ENCODE measurements at places on chromosomes 4 and X.

DNA sequence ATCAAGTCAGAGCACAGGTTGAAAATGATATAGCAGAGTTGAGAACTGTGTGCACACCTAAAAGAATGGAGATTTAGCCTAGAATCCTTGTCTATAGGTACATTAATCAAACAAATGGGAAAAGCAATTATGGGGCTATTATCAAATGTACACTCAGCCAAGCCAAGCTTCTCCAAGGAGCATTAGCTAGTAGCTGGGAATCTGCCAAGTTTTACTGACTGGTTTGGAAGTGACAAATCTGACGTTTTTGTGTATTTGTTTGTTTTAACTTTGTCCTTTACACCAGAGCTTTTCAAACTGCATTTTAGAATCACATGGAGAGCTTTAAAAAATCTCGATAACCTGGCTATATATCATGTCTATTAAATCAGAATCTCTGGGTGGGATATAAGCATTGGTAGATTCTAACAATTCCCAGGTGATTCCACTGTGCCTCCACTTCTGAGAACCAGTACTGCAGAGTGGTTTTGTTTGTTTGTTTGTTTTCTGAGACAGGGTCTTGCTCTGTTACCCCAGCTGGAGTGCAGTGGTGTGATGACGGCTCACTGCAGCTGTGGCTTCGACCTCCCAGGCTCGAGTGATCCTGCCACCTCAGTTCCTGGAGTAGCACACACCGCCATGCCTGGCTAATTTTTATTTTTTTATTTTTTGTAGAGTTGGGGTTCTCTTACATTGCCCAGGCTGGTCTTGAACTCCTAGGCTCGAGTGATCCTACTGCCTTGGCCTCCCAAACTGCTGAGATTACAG is 279.8 kb downstream of the UNC5C start:
- H3K27me3 ChIP-seq: no peaks in the 10 kb centered on the region
- no peak overlapping the region for H3K27ac ChIP-seq
- no peak for DNase-seq
- H3K36me3 ChIP-seq: no peaks in the 10 kb centered on the region
- H3K4me3 ChIP-seq: no peak overlapping the region
- no peaks in the 10 kb centered on the region for H3K4me1 ChIP-seq

DNA sequence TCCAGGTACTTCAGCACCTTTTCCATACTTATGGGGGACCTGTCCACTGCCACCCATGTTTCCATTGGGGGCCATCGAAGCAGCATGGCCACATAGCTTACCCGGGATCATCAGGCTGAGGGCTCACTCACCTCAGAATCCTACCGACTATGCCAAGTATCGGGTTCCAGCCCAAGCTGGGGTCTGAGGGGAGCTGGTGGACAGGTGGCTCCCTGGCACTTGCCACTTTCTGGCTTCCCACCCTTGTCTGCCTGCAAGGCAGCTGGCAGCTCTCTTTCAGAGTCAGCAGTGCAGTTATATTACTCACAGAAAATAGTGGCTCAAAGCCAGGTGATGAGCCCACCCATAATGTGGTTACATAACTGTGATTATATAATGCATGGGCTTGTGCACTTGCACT is 1153.8 kb downstream of the STIM2 start:
- H3K27ac ChIP-seq: no peak overlapping the region
- no peaks in the 10 kb centered on the region for H3K4me1 ChIP-seq
- no peaks in the 10 kb centered on the region for H3K27me3 ChIP-seq
- no peak overlapping the region for H3K4me3 ChIP-seq
- H3K36me3 ChIP-seq: no peaks in the 10 kb centered on the region

- H3K27me3 ChIP-seq: no peaks in the 10 kb centered on the region
- no peak overlapping the region for H3K27ac ChIP-seq
- no peaks in the 10 kb centered on the region for H3K4me1 ChIP-seq
- H3K36me3 ChIP-seq: no peaks in the 10 kb centered on the region
- no peak overlapping the region for H3K4me3 ChIP-seq
These were observed 324.9 kb upstream of the GATB start for GRCh38 chr4:152085657-152086056.

- DNase-seq: no peak
- H3K27me3 ChIP-seq: no peaks in the 10 kb centered on the region
- no peak overlapping the region for H3K27ac ChIP-seq
- no peaks in the 10 kb centered on the region for H3K4me1 ChIP-seq
- H3K36me3 ChIP-seq: no peaks in the 10 kb centered on the region
- no peak overlapping the region for H3K4me3 ChIP-seq
These were observed 666.0 kb downstream of the GRID2 start for GRCh38 chr4:92969650-92970379.

GRCh38 chr4:137124278-137124932 is 407.9 kb downstream of the PCDH18 start:
- H3K4me1 ChIP-seq: no peaks in the 10 kb centered on the region
- H3K27me3 ChIP-seq: no peaks in the 10 kb centered on the region
- no peak overlapping the region for H3K27ac ChIP-seq
- peak overlapping the region; percentile 12 for H3K4me3 ChIP-seq
- no peaks in the 10 kb centered on the region for H3K36me3 ChIP-seq

DNA sequence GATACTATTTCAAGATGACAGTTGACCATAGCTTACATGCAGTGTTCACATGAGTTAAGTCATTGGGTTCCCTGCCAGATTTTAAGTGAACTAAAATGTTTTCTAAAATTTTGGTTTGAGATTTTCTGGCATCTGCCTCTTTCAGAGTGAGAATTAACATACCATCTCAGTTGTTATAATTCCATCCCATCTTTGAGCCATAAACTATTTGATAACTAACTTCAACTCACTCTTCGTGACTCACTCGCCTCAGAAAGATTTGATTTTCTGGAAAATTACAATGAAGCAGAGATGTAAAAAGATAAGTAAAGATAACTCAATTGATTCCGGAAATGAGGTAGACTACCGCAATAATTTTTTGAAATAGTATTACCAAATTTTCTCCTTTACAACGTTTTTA is 61.8 kb downstream of the HMGB2 start:
- H3K36me3 ChIP-seq: no peaks in the 10 kb centered on the region
- no peak overlapping the region for H3K27ac ChIP-seq
- H3K4me1 ChIP-seq: no peaks in the 10 kb centered on the region
- H3K4me3 ChIP-seq: no peak overlapping the region
- H3K27me3 ChIP-seq: no peaks in the 10 kb centered on the region
- DNase-seq: no peak

DNA sequence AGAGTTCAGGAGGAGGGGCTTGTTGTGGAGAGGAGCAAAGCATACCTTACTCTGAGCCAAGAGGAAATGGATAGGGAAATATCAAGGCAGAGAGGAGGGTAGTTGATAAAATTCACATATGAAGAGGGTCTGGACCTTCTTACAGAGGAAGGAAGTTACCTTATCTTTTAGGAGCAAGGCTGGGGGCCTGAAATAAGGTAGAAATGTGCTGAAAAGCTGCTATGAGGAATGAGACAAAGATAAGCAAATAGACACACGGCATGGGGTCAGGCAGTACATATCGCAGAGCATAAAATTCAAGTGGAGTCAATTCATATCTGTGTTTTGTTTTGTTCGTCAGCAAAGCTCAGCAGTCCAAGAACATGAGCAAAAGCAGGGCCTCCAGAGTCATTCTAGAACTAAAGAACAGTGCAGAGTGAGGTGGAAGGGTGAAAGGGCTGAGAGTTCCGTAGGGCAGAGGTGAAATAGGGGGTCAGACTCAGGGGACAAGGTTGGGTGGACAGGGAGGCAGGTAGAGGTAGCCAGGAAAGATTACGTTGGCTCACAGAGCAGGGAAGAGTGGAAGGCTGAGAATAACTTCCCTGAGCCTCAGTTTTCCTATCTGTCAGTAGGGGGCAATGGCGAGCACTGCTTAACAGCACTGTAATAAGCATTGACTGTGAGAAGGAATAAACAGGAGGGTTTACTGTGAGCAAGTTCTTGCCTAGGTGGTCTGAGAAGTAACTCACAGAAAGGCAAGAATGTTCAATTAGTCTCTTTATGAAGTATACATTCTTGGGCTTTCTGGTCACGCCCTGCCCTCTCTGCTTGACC is 9.2 kb downstream of the VSIG4 start:
- H3K4me1 ChIP-seq: no peaks in the 10 kb centered on the region
- H3K36me3 ChIP-seq: no peaks in the 10 kb centered on the region
- H3K4me3 ChIP-seq: no peak overlapping the region

GRCh38 chr4:151067316-151067970 is 32.0 kb upstream of the RPS3A start:
- no peaks in the 10 kb centered on the region for H3K4me1 ChIP-seq
- DNase-seq: no peak
- no peaks in the 10 kb centered on the region for H3K27me3 ChIP-seq
- no peak overlapping the region for H3K27ac ChIP-seq

- H3K4me3 ChIP-seq: no peak overlapping the region
- no peaks in the 10 kb centered on the region for H3K4me1 ChIP-seq
- peaks cover 57% of the 10 kb centered on the region for H3K36me3 ChIP-seq
- no peak overlapping the region for H3K27ac ChIP-seq
- no peak for DNase-seq
These were observed 22.3 kb upstream of the TADA2B start for GRCh38 chr4:7020856-7021255.

DNA sequence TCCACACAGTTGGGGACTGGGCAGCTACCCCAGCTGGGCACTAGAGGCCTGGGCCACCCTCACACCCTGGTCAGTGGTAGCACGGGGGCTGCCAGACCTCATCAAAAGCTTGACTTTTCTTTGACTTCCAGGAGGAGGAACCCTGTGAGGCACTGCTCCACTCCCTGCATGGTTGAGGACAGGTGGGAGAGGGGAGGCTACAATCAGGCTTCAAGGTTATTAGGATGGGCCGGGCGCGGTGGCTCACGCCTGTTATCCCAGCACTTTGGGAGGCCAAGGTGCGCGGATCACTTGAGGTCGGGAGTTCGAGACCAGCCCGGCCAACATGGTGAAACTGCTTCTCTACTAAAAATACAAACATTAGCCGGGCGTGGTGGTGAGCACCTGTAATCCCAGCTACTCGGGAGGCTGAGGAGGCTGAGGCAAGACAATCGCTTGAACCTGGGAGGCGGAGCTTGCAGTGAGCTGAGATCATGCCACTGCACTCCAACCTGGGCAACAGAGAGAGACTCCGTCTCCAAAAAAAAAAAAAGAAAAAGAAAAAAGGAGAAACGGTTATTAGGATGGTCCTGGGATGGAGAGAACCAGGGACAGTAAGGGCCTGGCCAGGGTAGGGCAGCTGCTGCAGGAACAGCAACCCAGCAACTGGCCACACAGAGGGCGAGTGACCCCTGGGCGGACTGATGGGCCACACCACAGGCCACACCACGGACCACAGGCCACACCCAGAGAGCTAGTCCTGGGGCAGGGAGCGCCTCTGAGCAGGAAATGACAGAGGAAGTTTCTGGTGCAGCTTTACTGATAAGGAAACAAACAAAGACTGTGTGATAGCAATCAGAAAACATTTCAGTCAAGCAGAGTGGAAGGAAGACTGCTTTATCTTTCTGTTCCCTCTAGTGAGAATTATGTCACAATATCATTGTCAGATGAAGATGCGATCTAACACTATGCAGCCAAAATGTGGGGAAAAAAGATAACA is 20.5 kb upstream of the OPN1LW start:
- DNase-seq: no peak
- H3K36me3 ChIP-seq: no peaks in the 10 kb centered on the region
- H3K27me3 ChIP-seq: no peaks in the 10 kb centered on the region
- no peak overlapping the region for H3K4me3 ChIP-seq
- H3K4me1 ChIP-seq: no peaks in the 10 kb centered on the region

- H3K36me3 ChIP-seq: no peaks in the 10 kb centered on the region
- H3K4me1 ChIP-seq: no peaks in the 10 kb centered on the region
- no peaks in the 10 kb centered on the region for H3K27me3 ChIP-seq
- H3K27ac ChIP-seq: no peak overlapping the region
- DNase-seq: no peak
These were observed 156.4 kb downstream of the AMELX start for GRCh38 chrX:11449613-11450012.

DNA sequence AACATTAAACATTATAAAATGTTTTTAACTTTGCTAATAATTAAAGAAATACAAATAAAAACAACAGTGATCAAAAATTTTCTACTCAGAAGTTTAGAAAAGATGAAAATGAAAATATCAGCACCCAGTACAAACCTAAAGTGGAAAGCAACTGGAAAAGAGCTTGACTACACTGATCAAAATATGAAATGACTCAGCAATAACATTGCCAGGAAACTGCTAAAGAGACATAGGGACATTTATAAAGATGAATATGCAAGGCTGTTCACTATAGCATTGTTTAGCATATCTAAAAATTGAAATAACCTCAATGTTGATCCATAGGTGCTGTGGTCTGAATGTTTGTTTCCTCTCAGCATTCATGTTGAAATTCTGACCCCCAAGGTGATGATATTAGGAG is 88.5 kb upstream of the NOCT start:
- H3K4me3 ChIP-seq: no peak overlapping the region
- no peak overlapping the region for H3K27ac ChIP-seq
- no peak for DNase-seq

DNA sequence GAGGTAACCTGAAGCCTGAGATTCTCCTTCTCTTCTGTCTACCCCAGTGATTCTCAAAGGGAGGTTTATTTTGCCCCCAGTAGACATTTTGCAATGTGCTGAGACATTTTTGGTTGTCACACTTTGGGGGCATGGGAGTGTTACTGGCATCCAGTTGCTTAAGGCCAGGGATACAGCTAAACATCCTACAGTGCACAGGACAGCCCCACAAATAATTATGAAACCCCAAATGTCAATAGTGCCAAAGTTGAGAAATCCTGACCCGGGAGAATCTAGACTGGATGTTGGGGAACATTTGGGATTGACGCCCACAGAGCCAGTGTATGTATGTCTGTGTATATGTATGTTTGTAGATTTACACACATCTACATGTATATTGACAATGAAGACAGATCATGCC is 13.2 kb downstream of the MID1 start:
- DNase-seq: no peak
- H3K27ac ChIP-seq: no peak overlapping the region
- H3K27me3 ChIP-seq: no peaks in the 10 kb centered on the region
- no peaks in the 10 kb centered on the region for H3K36me3 ChIP-seq
- H3K4me1 ChIP-seq: no peaks in the 10 kb centered on the region

GRCh38 chr4:5156682-5157081 is 105.4 kb downstream of the STK32B start:
- H3K36me3 ChIP-seq: no peaks in the 10 kb centered on the region
- no peak overlapping the region for H3K4me3 ChIP-seq
- H3K27ac ChIP-seq: no peak overlapping the region

GRCh38 chrX:118199997-118200396 is 83.4 kb upstream of the KLHL13 start:
- no peak overlapping the region for H3K4me3 ChIP-seq
- H3K36me3 ChIP-seq: no peaks in the 10 kb centered on the region
- H3K27ac ChIP-seq: no peak overlapping the region
- no peak for DNase-seq

DNA sequence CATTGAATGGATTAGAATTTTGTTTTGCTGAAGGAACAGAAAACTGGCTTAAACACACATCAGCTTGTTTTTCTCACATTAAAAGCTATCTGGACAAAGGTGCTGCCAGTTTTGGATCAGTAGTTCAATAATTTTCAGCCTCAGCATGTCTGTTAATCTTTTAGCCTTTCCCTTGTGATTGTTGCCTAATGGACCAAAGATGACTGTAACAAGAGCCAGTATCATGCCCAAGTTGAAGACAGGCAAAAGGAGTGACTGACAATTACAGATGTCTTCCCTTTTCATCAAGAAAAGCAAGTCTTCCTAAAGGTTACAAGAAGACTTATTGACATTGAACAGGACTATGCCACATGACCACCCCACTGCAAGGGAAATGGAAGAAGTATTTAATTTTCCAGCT is 419.7 kb downstream of the MAPK10 start:
- DNase-seq: no peak
- H3K4me1 ChIP-seq: peaks cover 3% of the 10 kb centered on the region
- no peaks in the 10 kb centered on the region for H3K27me3 ChIP-seq
- H3K4me3 ChIP-seq: no peak overlapping the region

- no peaks in the 10 kb centered on the region for H3K36me3 ChIP-seq
- H3K4me3 ChIP-seq: no peak overlapping the region
- no peak overlapping the region for H3K27ac ChIP-seq
- DNase-seq: no peak
These were observed 146.7 kb downstream of the TET2 start for GRCh38 chr4:105293360-105293759.

Data from right atrium auricular region (tissue), 2 donors.